SHP77 treated with DMSO at 0.1 percent for 48 hours (cell line): ENCODE measurements at places on chromosomes 11 and 22.

DNA sequence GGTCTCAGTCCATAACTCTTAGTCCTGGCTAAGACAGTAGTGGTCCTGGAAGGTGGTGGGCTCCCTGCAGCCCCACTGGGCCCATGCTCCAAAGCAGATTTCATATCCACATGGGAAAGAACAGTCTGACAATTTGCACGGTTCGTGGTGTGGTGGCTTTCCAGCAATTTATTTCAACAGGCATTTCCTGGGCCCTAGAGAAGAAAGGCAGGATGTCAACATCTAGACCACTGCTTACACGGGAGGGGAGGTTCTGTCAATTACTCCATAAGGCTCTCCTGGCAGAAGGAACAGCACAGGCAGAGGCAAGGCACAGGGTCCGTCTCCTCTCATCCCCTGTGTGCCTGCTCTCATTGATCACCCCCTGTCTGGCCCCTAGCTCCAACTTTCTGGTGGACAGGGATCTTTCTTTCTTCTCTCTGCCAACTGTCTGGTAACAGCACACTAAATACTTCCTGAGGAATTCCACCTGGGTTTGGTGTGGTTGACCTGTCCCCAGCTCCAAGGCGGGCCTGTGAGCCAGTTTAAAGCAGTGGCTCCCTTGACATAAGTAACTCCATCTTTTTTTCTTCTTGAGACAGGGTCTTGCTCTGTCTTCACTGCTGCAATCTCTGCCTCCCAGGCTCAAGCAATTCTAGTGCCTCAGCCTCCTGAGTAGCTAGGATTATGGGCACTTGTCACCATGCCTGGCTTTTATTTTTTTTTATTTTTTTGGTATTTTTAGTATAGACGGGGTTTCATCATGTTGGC lies 5.1 kb upstream of the A4GALT start:
- DNase-seq = no peak

- DNase-seq = no peak
Measured at GRCh38 chr11:117441146-117441975, 113.7 kb downstream of the CEP164 start.

DNA sequence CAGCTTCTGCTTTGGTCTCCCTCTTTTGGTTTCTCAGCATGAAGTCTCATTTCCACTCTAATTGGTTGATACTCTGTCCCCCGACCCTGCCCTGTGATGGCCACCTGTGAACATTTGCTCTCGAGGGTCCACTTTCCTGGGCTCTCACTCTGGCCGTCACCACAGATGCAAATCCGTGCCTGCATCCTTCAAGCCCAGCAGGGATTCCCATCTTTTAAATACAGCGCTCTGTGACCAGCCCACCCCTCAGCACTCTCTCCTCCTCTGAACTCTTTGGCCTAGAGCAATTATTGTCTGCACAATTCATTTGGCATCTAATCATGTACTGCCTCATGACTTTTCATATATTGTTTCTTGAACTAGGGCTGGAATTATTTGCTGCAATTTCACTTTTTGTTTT lies 26.0 kb downstream of the PKNOX2 start:
- DNase-seq = no peak

- DNase-seq = no peak
Measured at GRCh38 chr11:81963018-81963417, 770.6 kb downstream of the FAM181B start.

DNA sequence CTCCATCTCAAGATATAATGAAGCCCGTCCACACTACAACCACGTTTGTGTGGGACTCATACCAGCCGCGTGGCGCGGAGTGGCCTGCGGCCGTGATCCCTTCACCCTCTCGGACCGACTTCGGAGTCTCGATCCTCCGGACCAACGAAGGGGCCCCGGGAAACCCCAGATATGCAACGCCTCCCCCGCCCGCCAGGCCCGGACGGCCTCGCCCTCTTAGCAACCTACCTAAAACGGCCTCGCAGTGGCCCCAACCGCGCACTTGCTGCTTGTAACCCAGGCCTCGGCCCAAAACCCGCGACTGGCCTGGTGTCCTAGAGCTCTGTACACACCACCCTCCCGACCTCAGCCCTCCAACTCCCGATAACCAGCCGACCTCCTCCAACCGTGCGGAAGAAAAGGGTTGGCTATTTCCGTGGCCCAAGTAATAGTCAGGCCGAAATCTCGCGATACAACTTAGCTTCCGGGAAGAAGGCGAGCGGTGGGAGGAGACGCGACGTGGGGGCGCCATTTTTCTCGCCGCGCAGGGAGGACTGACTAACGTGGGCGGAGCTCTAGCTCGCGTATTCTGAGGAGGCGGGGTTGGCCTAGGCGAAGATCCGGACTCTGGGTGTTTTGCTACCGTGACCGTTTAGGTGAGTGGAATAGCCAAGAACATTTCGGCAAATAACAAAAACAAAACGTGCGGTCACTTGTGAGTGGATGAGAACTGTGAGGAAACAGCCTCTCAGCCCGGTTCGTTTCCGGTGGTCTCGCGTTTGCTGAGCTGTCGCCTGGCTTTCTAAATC lies at the start of the genes C11orf54 and TAF1D:
C11orf54 (plus strand) TSS at position 579 of the 788 bp plus-strand sequence. CDS start 5,722 bp downstream, outside the sequence.
TAF1D (minus strand) TSS at position 402 of the 788 bp plus-strand sequence. CDS start 2,191 bp downstream, outside the sequence.
- peak; percentile 90 for DNase-seq

GRCh38 chr11:78160557-78160956 lies 21.1 kb upstream of the ALG8 start:
- no peak for DNase-seq

DNA sequence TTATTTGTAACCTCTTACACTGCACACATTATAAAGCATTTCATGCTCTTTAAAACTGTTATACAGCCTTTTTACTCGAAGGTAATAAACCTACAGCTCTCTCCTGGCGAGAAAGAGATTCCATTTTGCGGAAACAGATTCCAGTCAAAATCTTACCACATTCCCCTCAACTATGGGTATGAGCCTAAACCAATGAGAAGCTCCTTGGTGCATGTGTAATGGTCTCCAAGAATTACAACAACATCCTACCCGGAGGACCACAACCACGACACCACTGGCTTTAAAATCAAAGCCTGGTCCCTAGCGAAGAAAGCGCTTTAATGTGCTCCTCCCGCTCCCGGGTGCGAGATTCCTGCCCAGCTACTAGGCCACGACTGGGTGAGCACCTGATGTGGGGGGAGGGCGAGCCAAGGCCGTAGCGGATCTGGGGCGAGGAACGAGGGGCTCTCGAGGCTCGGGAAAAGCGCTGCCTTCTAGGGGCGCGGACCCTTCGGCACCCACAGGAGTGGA lies 821 bp downstream of the CELF1 start:
- peak; percentile 16 for DNase-seq

DNA sequence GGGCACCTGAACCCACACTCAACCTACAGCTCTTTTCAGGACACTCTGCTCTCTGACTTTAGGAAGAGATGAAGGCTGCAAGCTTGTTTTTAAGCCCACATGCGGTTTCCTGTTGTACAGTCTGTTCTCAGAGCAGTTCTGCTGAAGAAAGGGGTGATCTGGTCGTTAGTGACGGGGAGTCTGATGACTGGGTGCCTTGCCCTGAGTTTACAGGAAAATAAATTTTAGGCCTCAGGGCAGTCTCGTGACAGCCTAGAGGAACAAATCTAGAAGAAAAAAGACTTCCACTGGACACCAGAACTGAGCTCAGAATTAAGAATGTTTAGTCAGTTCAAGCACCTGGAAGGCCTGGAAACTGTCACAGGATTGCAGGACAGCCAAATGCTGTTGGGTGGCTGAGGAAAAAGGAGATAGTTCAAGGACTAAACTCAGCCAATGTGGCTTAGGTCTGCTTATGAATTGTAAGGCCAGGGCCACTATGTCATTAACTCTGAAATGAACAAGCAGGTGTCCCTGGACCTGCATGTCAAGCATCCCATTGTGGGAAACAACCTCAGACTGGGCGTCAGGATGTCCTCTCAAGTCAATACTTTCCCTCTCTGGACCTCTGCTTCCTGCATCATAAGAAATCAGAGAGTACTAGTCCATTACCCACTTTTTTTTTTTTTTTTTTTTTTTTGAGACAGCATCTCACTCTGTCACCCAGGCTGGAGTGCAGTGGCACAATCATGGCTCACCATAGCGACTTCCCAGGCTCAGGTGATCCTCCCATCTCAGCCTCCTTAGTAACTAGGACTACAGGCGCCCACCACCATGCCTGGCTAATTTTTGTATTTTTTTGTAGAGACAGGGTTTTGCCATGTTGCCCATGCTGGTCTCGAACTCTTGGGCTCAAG lies 5.7 kb downstream of the PIK3IP1 start:
- DNase-seq = no peak

DNA sequence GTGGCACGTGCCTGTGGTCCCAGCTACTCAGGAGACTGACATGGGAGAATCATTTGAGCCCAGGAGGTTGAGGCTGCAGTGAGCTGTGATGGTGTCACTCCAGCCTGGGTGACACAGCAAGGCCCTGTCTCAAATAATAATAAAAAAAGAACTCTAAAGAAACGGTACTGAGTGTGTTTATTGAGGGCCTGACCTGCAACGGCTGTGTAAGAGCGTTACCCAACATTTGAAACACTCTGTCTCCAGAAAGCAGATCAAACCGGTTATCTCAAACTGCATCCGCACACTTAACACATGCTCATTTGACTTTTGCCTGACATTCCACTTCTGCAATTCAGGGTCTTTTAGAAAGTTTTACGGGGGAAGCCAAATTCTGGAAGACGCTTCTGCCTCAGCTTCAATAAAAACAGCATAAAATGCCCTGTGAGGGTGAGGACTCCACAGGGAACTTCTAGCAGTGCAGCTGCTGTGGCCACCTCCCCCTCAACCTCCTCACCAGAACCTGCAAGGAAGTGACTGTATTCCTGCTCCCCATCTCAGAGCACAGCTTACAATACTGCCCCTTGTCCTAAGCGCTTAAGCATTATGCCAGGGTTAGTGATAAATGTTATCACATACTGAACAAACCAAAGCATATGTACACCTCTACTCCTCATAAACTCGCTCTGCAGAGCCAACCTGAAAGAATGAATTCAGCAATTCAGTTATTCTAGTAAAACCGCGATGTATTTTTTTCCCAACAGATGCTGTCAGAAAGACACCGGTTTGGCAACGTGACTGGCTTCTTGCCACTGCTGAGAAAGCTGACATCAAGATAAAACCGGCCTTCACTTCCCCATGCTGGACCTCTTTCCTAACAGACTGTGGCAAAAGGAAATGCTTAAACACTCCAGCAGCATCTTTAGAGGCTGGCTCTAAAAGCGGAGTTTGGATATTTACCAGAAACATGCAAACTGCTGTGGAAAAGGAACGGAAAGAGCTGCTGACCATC lies 52.2 kb downstream of the PRDM10 start:
- DNase-seq = no peak

- no peak for DNase-seq
Measured at GRCh38 chr22:22099194-22099486, 116.6 kb upstream of the TOP3B start.

- no peak for DNase-seq
Measured at GRCh38 chr22:49066619-49067018, 761.1 kb downstream of the BRD1 start.

DNA sequence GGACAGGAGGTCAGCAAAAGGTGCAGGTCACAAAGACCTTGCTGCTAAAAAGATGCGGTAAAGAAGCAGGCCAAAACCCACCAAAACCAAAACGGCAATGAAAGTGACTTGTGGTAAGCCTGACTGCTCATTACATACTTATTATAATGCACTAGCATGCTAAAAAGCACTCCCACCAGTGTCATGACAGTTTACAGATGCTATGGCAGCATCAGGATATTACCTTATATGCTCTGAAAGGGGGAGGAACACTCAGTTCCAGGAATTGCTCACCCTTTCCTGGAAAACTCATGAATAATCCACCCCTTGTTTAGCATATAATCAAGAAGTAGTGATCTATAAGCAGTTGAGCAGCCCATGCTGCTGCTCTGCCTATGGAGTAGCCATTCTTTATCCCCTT lies 45.2 kb upstream of the SLC5A12 start:
- DNase-seq = no peak

DNA sequence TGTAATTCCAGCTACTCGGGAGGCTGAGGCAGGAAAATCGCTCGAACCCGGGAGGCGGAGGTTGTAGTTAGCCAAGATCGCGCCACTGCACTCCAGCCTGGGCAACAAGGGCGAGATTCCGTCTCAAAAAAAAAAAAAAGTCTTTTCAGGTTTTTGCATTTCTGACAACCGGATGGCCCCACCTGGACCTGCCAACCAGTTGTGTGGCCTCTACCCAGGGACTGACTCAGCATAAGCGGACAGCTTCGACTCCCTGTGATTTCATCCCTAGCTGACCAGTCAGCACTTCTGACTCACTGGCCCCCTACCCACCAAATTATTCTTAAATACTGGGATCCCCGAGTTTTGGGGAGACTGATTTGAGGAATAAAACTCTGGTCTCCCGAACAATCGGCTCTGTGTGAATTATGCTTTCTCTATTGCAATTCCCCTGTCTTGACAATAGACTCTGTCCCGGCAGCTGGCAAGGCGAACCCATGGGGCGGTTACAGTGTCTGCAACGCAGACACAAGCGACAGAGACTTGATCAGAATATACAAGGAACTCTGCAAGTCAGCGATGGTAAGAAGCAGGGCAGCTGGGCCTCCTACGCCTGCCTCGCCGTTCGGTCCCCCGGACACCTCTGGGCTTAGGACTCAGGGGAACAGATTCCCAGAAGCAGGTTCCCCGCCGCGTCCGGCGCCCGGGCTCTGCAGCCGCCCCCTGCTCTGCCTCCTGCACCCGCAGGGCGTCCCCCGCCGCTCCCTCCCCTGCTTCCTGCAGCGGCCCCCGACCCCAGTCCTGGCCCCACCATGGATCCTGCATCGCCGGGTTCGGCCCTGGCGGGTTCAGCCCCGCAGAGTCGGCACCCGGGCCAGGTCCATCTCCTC lies 741 bp upstream of the TALDO1 start:
- no peak for DNase-seq

GRCh38 chr11:30447058-30447640 lies 124.2 kb downstream of the ARL14EP start:
- no peak for DNase-seq

- no peak for DNase-seq
Measured at GRCh38 chr22:32649515-32650200, 151.8 kb upstream of the TIMP3 start.

GRCh38 chr22:29216011-29216872 lies 10.5 kb downstream of the EMID1 start:
- DNase-seq = no peak

DNA sequence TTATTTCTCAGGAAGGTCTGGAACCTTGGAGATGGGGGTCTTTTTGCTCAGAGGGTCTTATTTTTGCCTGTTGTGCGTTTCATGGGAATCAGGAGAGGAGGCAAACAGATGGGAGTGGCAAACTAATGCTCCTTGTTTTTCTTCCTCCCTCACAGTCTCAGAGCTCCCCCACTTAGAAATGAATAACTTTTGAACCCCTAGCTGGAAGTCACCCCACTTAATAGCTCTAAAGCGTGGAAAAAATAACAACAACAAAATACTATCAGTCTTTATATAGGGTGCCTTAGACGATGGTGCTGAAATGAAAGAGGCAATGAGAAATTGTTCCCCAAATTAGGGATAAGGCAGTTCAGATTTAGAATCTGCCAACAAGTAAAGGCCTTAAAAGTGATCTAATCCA lies 76.8 kb upstream of the BDNF start:
- no peak for DNase-seq
